ENCODE measurements at places on chromosomes 3 and 15.

DNA sequence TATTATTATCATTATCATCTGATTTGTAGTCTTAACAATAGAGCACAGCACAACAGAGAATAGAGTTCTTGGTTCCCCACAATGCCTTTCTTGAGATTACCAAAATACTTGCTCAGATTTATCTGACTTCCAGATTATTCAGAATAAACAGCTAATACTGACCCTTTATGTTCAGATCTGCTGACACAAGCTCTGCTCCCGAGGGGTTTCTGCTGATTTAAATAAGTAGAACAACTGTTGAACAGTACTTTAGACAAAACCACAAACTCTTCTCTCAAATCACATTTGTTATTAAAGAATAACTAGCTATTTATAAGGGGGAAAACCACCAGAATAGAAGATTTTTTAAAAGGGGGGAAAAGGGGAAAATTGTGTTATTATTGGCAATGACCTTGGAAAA lies 380.2 kb upstream of the ATP11B start:
- no peaks in the 10 kb centered on the region for H3K27me3 ChIP-seq
- H3K36me3 ChIP-seq = no peaks in the 10 kb centered on the region
- peaks cover 40% of the 10 kb centered on the region for H3K4me1 ChIP-seq
- peak overlapping the region; percentile 55 for H3K27ac ChIP-seq
- peak; percentile 53 for DNase-seq
- H3K4me3 ChIP-seq = no peak overlapping the region

DNA sequence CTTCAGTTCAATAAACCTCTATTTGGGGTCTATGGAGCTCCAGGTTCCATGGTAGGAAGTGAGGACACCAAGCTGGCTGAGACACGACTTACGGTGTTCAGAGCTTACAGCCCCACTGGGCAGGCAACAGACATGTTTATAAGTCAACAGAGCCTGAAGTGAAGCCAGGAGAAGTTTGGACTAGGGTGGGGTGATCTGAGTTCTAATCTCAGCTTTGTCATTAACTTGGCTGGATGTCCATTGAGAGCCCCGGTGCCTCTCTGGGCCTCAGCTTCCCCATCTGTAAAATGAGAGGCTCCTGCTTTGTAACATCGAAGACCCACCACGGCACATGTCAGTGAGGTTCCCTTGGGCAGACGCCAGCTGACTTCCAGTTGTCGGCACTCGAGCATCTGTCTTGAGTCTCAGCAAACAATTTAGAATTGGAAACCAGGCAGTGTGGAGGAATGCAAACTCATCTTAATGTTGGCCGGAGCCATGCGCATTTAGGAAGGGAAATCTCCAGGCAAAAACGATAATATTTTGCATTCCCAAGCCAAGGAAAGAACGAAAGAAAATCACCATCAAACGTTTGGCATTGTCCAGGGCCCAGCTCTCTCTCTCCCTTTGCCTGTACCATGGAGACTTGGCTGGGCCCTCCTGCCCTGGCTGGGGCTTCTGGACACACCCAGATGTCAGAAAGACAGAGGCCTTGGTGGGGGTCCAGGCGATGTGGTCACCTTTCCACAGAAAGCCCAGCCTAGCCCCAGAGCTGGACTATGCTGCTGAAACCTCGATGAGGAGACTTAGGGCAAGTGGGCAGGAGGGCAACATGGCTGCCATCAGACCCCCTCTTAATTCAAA lies 18.4 kb downstream of the ITGA11 start:
- no peak overlapping the region for H3K27ac ChIP-seq
- DNase-seq = no peak
- H3K27me3 ChIP-seq = no peaks in the 10 kb centered on the region
- no peaks in the 10 kb centered on the region for H3K4me1 ChIP-seq

DNA sequence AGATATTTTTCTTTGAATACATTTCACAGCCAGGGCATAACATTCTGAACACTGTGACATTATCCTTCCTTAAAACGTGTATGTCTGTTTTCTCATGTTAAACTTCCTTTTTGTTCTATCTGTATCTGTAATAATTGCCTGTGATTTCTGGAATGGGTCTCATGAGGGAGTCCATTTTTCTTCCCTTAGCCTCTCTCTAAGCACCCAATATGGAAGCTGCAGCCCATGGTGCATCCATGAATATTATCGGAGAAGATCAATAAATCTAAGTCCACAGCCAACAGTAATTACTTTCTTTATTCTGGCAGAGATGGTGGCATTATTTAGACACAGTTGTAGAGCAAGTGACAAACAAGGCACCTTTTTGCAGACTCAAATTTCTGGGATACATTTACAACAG lies 671.1 kb downstream of the TUSC7 start:
- DNase-seq = no peak
- H3K27me3 ChIP-seq = no peaks in the 10 kb centered on the region
- H3K36me3 ChIP-seq = no peaks in the 10 kb centered on the region
- H3K4me1 ChIP-seq = no peaks in the 10 kb centered on the region
- H3K4me3 ChIP-seq = no peak overlapping the region

- H3K27me3 ChIP-seq = no peaks in the 10 kb centered on the region
- DNase-seq = peak; percentile 93
- H3K36me3 ChIP-seq = no peaks in the 10 kb centered on the region
These were observed 43.1 kb upstream of the TOPAZ1 start for GRCh38 chr3:44198284-44199269.

- no peak overlapping the region for H3K4me3 ChIP-seq
- no peaks in the 10 kb centered on the region for H3K27me3 ChIP-seq
These were observed 687.9 kb upstream of the GRM7 start for GRCh38 chr3:6172871-6173642.

DNA sequence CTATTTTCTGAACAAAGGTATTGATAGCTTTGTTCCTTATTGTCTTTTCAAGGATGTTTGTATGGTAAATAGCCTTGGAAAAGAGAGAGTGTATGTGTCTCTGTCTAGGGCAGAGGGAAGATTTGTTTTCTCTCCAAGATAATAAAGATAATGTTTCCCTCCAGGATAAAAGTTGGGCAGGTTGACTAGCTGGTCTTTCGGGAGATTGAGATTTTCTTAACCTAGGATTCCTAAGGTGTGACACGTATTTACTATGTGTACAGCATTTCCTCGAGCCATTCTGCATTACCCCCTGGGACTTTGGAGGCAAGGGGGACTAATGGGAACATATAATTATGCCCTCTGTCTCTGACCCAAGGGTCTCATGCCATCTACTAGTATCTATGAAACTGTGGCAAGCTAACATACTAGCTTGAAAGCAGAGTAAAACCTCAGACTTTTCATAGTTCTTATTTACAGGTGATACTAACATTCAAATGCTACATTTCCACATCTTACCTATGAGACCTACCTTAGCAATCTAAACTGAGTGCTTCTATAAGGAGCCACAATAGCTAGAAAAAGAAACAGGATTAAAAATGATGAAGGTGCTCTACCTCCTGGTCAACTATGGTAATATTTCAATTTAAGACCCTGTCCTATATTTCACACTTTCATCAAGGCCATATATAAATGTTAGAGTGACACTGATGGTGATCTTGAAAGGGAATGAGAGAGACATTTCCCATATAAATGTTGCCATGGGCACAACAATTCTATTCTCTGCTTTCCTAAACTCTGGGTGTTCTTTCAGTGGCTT lies 252.9 kb upstream of the CBLB start:
- H3K4me3 ChIP-seq = no peak overlapping the region
- no peak for DNase-seq
- 0 out of 2 replicates have a peak, but pooled peaks cover 2% of the 10 kb centered on the region for H3K27me3 ChIP-seq
- no peaks in the 10 kb centered on the region for H3K4me1 ChIP-seq
- H3K27ac ChIP-seq = no peak overlapping the region

DNA sequence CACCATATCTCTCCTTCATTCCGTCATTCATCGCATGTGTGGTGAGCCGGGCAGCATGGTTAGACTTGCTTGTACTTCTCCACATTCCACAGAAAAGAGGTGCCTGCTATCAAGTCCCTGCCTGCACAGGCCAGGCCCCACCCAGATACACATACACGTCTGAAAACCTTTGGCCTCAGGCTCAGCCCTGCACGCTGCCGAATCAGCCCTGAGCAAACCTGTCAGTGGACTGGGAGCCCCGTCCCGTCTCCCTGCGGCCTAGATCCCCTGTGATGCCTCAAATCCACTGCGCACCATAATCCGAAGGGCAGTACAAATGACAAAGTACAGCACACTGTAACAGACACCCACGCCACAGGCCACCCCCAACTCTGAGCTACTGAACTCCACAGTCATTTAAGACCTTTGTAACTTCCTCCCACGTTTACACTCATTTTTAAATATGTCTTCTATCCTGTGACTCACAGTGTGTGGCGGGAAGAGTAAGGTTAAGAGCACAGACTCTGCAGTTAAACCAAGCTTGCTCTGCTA lies 67.1 kb downstream of the MB21D2 start:
- DNase-seq = no peak
- no peaks in the 10 kb centered on the region for H3K4me1 ChIP-seq
- no peaks in the 10 kb centered on the region for H3K36me3 ChIP-seq
